Upper lobe of right lung (tissue), 1 donor: ENCODE measurements at places on chromosomes 3 and 15. TPM values are rescaled to one million over a fixed set of nuclear protein-coding genes. Genes with fewer than 3 reads are reported as not detected.

RTP3 gene
- not detected for total RNA-seq

LRRIQ4 gene
- 0.29 TPM for total RNA-seq

DNA sequence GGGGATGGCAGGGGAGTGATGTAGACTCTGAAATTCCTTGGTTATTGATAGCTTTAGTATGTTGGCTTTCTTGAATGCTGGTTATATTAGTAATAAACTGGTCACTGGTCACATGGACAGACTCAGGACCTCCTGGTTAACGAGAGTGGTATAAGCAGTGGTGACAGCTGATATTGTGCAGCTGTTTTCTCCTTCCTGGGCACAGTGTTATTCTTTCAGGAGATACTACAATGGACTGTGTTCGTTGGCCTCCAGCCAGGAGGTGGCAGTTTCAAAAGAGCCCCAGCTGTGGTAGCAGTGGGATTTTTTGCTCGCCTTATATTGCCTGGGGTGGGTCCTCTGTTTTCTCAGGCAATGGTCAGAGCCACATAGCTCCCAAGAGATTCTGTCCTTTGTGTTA, 181.6 kb upstream of the RBMS3 start:
- no peak for DNase-seq

UBA3 gene
- 55.3 TPM for total RNA-seq

- DNase-seq, result peak; percentile 58
Observed at GRCh38 chr3:126375835-126376331, 18.7 kb upstream of the KLF15 start.

- no peak for DNase-seq
Observed at GRCh38 chr3:123741041-123741511, 143.1 kb downstream of the MYLK start.

- peak; percentile 60 for DNase-seq
Observed at GRCh38 chr3:184169896-184170875, 4.5 kb upstream of the AP2M1 start.

GRCh38 chr3:193978030-193978429, 157.9 kb upstream of the HES1 start:
- DNase-seq, result no peak

OCA2 gene
- total RNA-seq, result 0.55 TPM

DNA sequence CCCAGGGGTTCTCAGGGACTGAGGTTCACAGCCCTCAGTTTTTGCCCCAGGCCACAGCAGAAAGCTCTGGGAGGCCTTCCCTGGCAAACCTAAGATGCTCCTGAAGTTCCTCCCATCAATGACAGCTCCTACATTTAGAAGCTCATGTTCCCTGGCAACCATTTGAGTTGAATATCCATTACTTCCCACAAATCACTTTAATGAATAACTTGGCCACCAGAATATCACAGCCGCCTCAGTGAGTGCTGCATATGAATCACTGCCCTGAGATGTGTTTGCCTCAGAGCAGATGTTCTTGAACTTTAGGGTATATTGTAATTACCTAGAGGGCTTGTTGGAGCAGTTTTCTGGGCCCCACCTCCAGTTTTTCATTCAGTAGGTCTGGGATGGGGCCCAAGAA, 27.4 kb downstream of the SLCO2A1 start:
- DNase-seq, result no peak

DNA sequence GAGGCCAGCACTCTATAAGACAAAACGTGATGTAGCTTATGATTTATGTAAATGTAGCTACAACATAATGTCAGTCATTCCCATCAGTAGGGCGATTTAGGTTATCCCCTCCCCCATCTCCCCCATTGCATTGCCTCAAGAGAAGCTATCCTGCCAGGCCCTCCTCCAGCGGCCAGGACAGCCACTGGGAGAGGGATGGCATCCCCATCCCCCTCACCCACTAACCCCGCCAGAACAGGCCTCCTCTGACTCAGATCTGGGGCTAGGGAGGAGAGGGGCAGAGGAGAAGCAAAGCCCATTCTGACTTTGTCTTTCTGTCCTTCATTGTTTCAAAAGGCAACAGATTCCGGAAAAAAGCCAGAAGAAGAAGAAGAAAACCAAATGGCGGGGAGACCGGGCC, 32.6 kb upstream of the ESYT3 start:
- no peak for DNase-seq

MINAR1 gene
- 0.26 TPM for total RNA-seq

DNA sequence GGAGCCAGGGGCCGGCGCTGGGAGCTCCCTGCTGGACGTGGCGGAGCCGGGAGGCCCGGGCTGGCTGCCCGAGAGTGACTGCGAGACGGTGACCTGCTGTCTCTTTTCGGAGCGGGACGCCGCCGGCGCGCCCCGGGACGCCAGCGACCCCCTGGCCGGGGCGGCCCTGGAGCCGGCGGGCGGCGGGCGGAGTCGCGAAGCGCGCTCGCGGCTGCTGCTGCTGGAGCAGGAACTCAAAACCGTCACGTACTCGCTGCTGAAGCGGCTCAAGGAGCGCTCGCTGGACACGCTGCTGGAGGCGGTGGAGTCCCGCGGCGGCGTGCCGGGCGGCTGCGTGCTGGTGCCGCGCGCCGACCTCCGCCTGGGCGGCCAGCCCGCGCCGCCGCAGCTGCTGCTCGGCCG, 1.5 kb downstream of the SMAD6 start:
- peak; percentile 77 for DNase-seq

- no peak for DNase-seq
Observed at GRCh38 chr15:20310603-20311002, 231.0 kb downstream of the GOLGA6L6 start.

MAP6D1 gene
- total RNA-seq, result 1.2 TPM

GRCh38 chr15:30791239-30792175, 112.2 kb upstream of the FAN1 start:
- no peak for DNase-seq

DNA sequence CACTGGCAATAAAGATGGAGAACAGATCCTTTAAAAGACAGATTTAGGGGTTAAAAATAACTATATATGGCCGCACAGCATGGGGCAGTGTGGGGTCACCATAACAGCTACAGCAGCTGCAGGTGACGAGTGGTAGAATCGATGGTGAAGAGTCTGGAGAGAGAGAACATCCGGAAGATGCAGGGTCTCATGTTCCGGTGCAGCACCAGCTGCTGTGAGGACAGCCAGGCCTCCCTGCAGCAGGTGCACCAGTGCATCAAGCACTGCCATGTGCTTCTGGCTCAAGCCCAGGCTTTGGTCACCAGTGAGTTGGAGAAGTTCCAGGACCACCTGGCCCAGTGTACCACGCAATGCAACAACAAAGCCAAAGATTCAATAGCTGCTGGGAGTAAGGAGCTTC, 93.7 kb upstream of the IMPG2 start:
- DNase-seq, result no peak

GRCh38 chr15:63979262-63979793, 67.0 kb downstream of the DAPK2 start:
- no peak for DNase-seq

DNA sequence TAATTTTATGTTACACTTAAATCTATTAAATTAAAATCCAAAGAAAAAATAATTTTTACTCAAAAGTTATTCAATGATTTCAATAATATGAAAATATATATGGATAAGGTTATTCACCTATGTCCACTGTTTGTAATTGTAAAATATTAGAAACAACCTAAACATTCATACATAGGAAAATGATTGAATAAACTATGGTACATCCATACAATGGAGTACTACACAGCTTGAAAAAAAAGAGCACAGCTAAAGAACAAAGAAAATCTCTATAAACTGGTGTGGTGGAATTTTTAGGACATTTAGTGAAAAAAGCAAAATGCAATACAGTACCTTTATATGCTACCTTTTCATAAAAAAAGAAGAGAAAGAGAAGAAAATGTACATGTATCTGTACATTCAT, 52.8 kb downstream of the SHOX2 start:
- DNase-seq, result no peak

TF gene
- 1.3 TPM for total RNA-seq

DNA sequence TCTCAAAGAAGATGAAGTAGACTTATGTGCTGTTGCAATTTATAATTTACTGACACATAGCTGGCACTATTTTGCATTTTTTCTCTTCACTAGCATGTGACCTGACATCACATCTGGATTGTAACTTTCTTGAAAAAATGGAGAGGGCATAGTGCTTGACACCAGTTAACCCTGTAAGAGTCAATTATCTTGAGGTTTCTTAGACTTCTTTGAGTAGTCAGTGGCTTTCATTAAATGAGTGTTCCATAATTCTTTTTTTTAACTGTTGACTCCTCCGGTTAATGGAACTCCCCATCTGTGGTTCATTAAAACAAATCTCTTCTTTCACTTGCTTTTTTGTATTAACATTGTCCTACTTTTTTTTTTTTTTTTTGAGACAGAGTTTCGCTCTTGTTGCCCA, 16.9 kb upstream of the PRKCI start:
- DNase-seq, result no peak

DNA sequence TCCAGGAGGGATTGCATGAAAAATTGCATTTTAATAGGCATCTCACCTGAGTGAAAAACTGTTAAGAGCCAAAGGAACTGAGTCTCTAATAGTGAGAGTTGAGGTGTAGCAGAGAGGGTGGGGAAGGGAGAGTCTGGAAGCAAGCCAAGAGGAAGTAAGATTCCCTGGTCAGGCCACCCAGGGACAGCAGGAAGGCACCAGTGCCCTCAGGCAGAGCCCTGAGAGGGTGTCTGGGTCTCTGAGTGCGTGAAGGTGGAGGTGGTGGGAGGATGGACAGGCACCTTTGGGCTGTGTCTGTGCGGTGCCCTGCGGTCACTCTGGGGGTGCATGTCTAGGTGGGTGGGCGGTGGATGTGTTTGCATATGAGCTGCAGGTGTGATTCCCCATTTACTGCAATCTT, 300.4 kb upstream of the ROPN1 start:
- no peak for DNase-seq

GRCh38 chr3:159260049-159260662, 458.3 kb downstream of the MFSD1 start:
- no peak for DNase-seq

- DNase-seq, result no peak
Observed at GRCh38 chr3:129356756-129357425, 71.5 kb downstream of the EFCAB12 start.

GRCh38 chr15:50046867-50047266, 72.2 kb downstream of the ATP8B4 start:
- DNase-seq, result no peak

- no peak for DNase-seq
Observed at GRCh38 chr3:30232142-30232541, 374.3 kb upstream of the TGFBR2 start.

- DNase-seq, result no peak
Observed at GRCh38 chr3:34382859-34383258, 584.4 kb downstream of the PDCD6IP start.

- DNase-seq, result no peak
Observed at GRCh38 chr15:74136814-74137536, 6.6 kb downstream of the ISLR2 start.

DNA sequence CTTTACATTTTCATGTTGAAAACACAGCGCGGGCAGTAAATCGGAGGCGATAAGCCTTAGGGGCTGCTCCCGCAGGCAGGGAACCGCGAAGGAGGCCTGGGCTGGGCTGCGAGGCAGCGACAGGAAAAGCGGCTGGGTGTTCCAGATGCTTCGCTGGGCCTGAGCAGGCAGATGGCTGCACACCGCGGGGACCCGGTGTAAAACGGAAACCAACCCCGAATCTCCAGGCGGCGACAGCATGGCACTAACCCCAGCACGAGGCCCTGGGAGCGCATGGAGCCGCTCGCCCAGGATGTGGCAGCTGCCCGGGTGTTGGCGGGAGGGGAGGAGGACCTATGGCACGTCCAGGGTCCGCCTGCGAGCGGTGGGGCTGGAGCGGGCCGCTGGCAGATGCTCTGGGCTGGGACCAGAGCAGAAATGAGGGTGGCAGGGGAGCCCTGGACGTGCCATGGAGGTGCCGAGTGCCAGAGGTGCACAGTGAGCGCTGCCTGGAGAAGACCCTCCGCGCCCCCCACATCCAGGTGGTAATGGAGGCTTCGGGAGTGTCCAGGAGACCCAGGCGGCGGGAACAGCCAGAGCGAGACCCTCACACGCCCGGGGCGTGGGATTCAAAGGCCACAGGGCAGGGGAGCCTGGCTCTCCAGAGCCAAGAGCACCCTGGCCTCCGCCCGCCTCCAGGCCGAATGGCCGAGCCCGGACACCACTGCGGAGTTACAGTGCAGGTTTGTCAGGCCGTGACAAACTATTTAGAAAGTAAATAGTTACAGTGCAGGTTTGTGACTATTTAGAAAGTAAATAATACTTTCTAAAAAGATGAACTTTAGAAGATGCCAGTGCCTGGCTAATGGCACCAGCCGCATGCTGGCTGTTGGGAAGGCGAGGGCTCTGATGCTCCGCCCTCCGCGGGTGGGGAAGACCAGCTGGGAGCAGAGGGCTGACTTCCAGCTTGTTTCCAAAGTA, 293.6 kb downstream of the OCA2 start:
- no peak for DNase-seq

CADM2 gene
- 0.55 TPM for total RNA-seq
